ENCODE measurements at places on chromosomes 13 and 19.
A peak's percentile ranks its signal among the peaks of the same experiment; 100 is the strongest.

- DNase-seq = peak; percentile 74
Measured at GRCh38 chr13:35157143-35157755, 215.2 kb downstream of the NBEA start.

DNA sequence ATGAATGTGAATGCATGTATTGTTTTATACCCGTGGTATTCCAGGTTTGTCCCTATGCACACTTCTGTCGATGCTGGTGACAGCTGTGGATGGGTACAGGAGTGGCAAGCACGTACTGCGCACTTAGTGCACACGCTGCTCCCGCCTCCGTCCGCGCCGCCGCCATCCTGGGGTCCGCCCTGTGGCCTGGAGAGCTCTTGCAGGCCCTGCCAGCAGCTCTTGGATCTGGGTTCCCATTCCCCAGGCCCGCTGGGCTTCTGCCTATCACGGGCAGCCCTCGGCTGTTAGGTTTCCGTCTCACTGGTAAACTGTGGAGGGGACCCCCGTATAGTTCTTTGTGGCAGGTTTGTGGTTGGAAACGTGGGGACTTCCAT, 4.0 kb downstream of the GNA11 start:
- no peak for DNase-seq

DNA sequence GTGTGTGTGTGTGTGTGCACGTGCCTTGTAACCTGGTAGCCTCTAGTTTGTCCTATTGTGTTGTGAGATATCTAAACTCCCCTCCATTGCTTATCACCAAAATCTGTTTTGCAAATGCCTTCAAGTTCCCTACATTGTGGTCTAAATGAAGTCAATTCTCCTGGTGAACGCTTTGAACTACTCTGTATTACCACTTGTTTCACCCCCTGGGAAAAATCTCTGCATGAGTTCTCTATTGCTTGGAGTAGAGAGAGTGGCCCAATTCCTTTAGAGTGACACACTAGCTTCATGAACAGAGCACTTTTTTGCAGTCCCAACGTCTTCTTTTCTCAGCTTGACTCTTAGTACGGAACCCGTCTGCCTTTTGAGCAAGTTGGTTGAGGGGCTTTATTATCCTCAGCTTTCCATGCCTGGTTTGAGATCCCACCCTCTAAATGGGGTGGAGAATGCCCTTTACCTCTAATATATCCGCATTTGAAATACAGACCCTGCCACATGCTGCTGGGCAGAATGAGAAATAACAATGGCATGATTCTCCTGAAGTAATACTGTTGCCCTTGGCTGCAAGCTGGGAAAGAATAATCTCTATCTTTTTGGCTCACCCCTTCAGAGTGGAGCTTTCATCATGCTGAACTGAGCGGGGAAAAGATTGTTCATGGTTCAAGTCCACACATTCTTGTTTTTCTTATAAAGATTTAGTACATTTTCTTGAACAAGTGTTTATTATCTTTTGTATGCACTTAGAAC, 2545.3 kb downstream of the PCDH9 start:
- DNase-seq = no peak

DNA sequence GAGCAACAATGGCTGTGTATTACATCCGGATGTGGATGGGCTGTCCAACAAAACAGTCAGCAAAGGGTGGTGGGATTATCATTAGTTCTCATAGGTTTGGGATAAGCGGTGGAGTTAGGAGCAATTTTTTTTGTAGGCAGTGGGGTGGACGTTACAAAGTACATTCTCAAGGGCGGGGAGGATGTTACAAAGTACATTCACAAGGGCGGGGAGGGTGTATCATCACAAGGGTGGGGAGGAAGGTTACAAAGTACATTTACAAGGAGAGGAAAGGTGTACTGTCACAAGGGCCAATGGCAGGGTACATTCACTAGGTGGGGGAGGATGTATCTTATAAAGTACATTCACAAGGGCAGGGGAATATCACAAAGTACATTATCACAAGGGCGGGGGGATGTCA, 20.8 kb upstream of the ZNF561 start:
- no peak for DNase-seq

DNA sequence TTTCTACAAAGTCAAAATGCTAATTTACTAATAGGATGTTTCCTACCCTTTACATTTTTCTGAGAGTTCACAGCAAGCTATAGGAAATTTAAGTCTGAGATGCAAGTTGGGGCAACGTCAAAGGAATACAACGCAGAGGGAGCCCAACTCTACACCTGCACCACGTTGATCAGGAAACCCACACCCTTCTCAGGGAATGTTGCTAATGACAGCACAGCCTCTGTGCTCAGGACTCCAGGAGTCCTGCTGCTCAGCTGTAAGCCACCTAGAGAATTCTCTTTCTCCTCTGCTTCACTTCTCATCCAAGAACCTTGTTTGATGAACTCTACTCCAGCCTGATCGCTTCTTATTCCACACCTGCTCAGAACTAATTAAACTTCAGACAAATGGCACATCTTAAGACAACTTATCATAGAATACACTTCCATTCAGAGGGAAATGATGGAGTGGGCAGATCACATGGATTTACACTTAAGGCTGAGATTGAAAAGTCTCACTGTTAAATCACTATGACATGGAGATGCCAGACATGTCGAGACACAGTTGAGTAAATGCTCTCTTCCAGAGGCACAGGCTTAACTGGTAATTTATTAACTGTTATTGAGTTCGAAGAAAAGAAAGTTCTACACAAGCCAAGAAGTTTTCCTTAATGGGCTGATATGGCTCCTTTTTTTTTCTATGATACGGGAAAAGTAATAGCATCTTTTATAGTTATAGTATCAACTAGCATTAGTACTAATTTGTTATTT, 811.6 kb upstream of the ARGLU1 start:
- DNase-seq = no peak

GRCh38 chr19:1512671-1513498, at the start of gene ADAMTSL5:
TSS of gene ADAMTSL5 (minus strand) at chr19:1513019. CDS start at chr19:1510943, 2,076 bp downstream.
- no peak for DNase-seq

DNA sequence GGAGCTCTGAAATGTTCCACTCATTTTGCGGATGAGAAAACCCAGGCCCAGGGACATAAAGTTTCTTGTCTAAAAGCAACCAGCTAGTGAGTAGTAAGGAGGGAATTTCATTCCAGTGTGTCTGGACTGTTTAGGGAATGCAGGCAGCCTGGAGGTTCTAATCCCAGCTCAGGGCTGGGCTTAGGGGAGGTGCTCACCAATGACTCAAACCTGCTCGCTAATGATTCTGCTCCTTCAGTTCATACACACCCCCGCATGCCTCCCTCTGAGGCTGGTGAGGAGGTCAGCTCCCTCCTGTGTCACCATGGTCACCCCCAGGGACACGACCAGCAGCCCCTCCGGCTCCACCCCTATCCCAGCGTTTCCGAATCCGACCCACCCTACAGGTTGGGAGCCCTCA, 34.6 kb downstream of the CYP4F2 start:
- no peak for DNase-seq

Measured in common myeloid progenitor, CD34-positive (primary cell).